ENCODE measurements at places on chromosomes 13 and 19. TPM values are rescaled to one million over a fixed set of nuclear protein-coding genes. Genes with fewer than 3 reads are reported as not detected.

ZFP14 gene
- total RNA-seq = 4.8 TPM

CYP4F2 gene
- total RNA-seq = not detected

CLDND2 gene
- total RNA-seq = not detected

ZNF536 gene
- 0.99 TPM for total RNA-seq

ARHGEF18 gene
- 52.3 TPM for total RNA-seq

ZNF556 gene
- total RNA-seq = not detected

STAP2 gene
- total RNA-seq = 5.5 TPM

LILRB4 gene
- not detected for total RNA-seq

ZNF471 gene
- 5.0 TPM for total RNA-seq

TSSK6 gene
- 4.5 TPM for total RNA-seq

MAB21L1 gene
- 2.6 TPM for total RNA-seq
